ENCODE measurements at places on chromosomes 5 and 9. TPM values are rescaled to one million over a fixed set of nuclear protein-coding genes. Genes with fewer than 3 reads are reported as not detected.

The MRPL50 gene
- 9.1 TPM for total RNA-seq

The RBM27 gene
- 11.9 TPM for total RNA-seq

The F2RL1 gene
- 20.2 TPM for total RNA-seq

The KIAA1958 gene
- 0.89 TPM for total RNA-seq

The ANXA1 gene
- total RNA-seq: 421 TPM

The UBTD2 gene
- total RNA-seq: 20.3 TPM

The SPINK4 gene
- total RNA-seq: not detected

The PCSK5 gene
- 0.89 TPM for total RNA-seq

The DNAJB5 gene
- total RNA-seq: 12.9 TPM

The STKLD1 gene
- total RNA-seq: not detected

The TEX48 gene
- not detected for total RNA-seq

The C9orf50 gene
- 0.50 TPM for total RNA-seq

The TMEM8B gene
- 4.3 TPM for total RNA-seq

The STOML2 gene
- 225 TPM for total RNA-seq

The PCDHGA6 gene
- total RNA-seq: 1.0 TPM

The WDR38 gene
- total RNA-seq: not detected

The TRIM36 gene
- 1.5 TPM for total RNA-seq

The TMEM252 gene
- not detected for total RNA-seq

The DND1 gene
- 0.15 TPM for total RNA-seq

The ZNF366 gene
- not detected for total RNA-seq

The ZNF483 gene
- 0.17 TPM for total RNA-seq

The IRGM gene
- not detected for total RNA-seq

The PCDHGA9 gene
- total RNA-seq: 1.9 TPM

The DNAI1 gene
- total RNA-seq: not detected

The ANKRD18A gene
- under 0.01 TPM for total RNA-seq

The PRR16 gene
- 23.9 TPM for total RNA-seq

The BTNL8 gene
- not detected for total RNA-seq

The S1PR3 gene
- 26.6 TPM for total RNA-seq

The TCF7 gene
- 2.7 TPM for total RNA-seq

The BARHL1 gene
- total RNA-seq: not detected

The QRFP gene
- total RNA-seq: not detected

The WNK2 gene
- not detected for total RNA-seq

The IFNW1 gene
- total RNA-seq: not detected

Data from bronchus fibroblast of lung (primary cell).